ENCODE measurements at places on chromosomes 1 and 21.
A peak's percentile ranks its signal among the peaks of the same experiment; 100 is the strongest.

GRCh38 chr1:219945795-219946194 is 17.4 kb upstream of the SLC30A10 start:
- DNase-seq: no peak

- DNase-seq: no peak
Measured at GRCh38 chr1:42947965-42948732, 10.5 kb downstream of the SLC2A1 start.

GRCh38 chr1:76185207-76185606 is 110.7 kb downstream of the ST6GALNAC3 start:
- DNase-seq: no peak

DNA sequence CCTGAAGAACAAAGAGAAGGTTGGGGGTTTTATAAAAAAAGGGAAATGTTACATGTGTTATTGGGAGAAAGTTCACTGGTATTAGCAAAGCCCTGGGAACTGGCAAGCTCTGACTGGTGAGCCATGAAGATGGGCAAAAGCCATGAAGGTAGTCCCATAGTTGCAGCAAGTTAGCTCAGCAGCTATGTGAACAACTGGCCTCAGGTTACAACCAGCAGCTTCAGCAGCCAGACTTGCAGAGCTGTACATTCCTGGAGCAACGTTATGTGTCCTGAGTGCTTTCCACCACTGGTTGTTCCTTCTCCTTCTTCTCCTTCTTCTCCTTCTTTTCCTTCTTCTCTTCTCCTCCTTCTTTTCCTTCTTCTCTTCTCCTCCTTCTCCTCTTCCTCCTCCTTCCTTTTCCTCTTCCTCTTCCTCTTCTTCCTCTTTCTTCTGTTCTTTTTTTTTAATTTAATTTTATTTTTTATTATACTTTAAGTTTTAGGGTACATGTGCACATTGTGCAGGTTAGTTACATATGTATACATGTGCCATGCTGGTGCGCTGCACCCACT is 56.1 kb upstream of the TLR5 start:
- no peak for DNase-seq

GRCh38 chr1:93623875-93624274 is 57.8 kb downstream of the BCAR3 start:
- DNase-seq: no peak

- no peak for DNase-seq
Measured at GRCh38 chr1:35201631-35202030, 8.7 kb upstream of the SFPQ start.

DNA sequence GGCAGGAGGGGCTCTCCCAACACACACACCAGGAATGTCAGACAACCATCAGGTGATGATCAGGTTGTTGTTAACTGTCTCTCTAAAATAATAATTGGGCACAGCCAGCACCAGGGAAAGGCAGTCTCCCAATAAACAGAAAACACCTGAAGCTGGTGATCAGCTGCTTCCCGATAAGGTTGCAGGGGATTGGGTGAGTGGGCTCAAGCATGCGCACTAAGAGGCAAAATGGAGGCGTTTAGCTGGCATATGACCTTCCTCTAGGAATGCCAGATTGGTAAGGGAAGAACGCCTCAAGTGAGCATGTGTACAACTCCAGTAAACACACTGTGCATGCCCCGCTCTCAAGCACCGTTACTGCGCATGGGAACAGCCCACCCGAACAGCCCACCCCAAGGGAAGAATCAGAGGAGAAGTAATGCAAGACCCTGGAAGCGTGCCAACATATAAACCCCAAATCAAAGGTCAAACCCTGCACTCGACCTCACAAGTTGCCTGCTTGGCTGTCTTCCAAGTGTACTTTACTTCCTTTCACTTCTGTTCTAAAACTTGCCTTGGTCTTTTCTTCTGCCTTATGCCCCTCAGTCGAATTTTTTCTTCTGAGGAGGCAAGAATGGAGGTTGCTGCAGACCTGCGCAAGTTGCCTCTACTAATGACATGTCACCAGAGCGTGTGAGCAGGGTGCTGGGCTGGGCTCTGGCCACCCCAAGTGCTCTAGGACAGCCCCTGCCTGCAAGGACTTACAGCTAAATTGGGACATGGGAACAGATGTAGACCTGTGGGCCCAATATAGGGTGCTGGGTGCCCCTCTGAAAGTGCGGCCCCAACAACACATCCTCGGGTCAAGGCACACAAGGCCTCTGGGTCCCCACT is 200.8 kb downstream of the RHOU start:
- no peak for DNase-seq

DNA sequence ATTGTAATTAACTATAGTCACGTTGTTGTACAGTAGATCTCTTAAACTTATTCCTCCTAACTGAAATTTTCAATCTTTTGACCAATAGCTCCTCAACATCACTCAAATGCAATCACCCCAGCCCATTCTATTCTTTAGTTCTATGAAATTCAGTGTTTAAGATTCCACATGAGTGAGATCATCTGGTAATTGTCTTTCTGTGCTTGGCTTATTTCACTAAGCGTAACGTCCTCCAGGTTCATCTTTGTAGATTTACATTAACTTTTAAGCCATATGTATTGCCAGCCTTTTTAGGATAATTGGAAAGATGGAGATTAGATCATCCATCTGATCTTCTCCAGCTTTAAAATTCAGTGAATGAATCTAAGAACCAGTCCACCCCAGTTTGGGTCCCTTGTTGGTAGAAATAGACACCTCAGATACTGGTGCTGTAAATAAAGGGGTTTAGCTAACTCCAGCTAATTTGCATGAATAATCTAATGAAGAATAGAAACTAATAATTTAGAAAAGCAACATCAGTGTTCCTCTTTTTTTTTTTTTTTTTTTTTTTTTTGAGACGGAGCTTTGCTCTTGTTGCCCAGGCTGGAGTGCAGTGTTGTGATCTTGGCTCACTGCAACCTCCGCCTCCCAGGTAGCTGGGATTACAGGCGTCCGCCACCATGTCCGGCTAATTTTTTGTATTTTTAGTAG is 7.0 kb downstream of the S100A10 start:
- no peak for DNase-seq

DNA sequence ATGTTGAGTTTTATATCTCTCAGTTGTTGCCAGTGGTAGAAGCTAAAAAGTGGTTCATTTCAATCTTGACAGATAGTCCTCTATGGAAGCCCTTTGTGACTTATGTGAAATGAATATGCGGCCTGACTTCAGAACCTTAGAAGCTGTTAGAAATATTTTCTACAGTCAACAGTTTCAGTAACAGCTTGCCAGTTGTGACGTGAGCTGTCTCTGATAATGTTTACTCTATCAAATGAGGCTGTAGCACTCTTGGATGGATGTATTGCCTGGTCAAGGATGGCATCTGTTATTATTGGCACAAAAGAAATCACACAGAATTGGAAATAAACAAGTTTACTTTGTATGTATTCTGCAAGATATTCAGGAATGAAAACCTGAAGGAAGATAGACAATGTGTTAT is 31.9 kb downstream of the SNX7 start:
- no peak for DNase-seq

GRCh38 chr1:224219011-224219611 is 36.1 kb downstream of the DEGS1 start:
- no peak for DNase-seq

DNA sequence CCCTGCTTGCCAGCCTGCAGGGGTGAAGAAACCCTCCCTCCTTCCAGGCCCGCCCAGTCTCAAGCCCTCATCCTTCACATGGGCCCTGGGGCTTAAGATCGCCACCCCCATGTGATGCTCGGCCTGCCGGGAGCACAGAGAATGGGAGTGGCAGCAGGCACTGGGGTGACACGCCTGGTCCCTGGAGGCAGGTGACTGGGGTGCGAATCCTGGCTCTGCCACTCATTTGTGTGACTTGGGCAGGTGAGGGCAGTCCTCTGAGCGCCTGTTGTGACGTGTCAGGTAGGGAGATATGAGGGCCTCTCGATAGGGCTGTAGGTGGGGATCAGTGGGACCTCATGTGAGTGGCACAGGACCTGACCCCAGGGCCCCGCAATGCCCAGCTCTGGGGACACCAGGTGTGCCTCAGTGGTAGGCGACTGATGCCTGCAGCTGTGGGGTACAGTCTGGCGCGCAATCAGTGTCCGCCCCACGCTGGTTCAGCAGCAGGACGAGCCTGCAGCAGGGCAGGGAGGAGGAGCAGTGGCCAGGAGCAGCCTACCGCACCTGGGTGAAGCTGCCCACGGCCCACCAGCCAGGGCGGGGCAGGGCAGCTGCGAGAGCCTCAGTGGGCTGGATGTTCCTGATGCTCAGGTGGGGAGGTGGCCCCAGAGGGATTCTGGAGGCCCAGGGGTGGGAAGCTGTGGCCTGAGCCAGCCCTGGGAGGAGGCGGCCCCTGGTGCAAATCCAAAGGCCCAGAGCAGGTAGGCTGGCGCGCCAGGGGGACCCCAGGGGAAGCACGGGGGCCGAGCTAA is 6.2 kb downstream of the SH2D5 start:
- DNase-seq: no peak

GRCh38 chr1:234842726-234843641 is 233.0 kb upstream of the IRF2BP2 start:
- DNase-seq: peak; percentile 44

DNA sequence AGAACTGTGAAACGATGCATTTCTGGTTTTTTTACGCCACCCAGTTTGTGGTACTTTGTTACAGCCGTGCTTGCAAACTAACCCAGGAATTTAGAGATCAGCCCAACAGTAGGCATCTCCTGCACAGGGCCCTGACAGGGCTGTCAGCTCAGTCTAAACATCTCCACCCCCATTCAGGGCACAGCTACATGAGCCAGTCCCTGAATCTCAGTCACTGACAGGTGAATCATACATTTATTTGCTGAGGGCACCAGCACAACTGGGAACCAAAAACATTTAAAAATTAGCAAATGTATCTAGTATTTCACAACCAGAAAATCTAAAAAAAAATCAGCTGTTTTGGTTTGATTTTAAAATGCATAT is 30.7 kb downstream of the PRDX6 start:
- no peak for DNase-seq

DNA sequence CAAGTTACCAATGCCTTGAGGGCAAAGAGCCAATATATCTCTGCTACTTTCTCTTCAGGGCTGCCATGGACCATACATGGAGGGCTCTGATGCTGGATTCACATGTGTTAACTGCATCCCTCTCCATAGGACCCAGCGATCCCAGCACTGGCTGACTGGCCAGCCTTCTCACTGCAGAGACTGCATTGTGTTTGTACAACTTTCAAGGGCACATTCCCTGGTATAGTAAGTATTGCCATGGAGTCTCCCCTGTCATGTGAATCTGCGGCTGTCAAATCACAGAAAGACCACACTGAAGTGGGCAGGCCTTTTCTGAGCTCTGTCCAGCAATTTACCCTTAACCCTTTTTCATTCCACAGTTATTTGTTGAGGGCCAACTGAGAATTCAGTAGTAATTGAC is 449.8 kb downstream of the OMA1 start:
- DNase-seq: no peak

- no peak for DNase-seq
Measured at GRCh38 chr1:186152620-186153239, 222.3 kb downstream of the TPR start.

- no peak for DNase-seq
Measured at GRCh38 chr1:61318319-61319125, 236.2 kb downstream of the NFIA start.

GRCh38 chr21:30541764-30542163 is at the start of gene KRTAP19-6:
TSS of gene KRTAP19-6 (minus strand) at chr21:30541864. CDS start at chr21:30541833, 31 bp downstream.
- DNase-seq: no peak

DNA sequence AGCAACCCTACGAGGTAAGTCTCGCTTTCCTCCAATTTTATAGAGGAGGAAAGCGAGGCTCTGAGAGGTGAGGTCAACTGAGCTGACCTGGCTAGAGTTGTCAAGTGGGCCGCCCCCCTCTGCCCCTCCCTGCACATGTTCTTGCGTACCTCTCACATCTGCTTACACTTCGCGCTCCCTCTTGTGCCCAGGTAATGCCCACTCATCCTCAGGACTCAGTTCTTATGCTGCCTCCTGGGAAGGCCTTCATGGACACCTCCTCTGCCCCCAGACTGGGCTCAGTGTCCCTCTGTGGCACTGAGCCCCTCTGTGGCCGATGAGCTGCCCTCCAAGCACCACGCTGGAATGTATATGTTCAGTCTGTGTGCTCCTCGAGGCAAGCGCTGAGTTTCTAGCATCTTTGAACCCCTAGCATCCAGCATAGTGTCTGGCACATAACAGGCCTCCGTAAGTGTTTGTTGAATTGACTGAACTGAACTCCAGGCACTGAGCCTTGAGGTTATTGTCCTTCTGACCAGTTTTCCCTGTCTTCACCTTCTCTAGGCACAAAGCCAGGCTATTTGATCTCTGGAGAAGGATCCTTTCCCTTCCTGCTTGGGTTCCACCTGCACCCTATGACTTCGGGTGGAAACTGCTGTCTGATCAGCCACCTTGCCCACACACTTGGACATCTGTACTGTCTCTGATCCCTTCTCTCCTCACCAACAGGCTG is 13.5 kb downstream of the MOV10 start:
- DNase-seq: no peak

GRCh38 chr21:39774227-39774626 is 29.2 kb downstream of the IGSF5 start:
- no peak for DNase-seq

DNA sequence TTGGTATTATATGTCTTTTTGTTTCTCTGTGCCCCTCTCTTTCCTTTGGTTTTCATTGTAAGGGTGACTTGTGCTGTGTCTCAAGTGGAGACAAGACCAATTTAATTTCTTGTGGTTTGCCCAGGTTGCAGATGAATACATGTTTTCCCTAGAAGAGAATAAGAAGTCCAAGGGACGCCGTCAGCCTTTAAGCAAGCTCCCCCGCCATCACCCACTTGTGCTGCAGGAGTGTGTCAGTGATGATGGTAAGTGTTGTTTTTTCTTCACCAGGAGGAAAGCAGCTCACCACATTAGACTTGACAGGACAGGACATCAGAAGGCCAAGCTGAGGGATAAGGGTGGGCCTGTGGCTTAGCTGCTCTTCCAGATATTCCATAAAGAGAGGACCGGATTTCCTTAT is 23.8 kb upstream of the ST3GAL3 start:
- no peak for DNase-seq

GRCh38 chr1:63743781-63744180 is 30.0 kb upstream of the ROR1 start:
- DNase-seq: no peak

- DNase-seq: no peak
Measured at GRCh38 chr1:240691909-240692705, 80.2 kb upstream of the GREM2 start.

DNA sequence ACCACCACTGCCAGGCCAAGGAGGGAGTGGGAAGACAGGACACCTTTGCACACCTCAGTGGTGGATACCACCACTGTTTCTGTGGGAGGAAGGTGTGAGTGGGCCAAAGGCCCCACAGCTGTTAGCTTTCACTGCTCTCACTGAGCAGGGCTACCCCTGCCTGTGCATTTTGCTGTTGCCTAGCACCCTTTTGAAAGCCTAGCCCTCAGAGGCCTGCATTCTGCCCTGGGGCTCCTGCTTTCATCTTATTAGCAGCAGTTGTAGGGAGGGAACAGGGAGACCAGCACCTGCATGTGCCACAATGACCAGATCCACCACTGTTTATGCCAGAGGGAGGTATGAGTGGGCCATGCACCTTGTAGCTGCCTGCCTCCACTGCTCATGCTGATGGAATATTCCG is 110.9 kb upstream of the C21orf91 start:
- DNase-seq: no peak

DNA sequence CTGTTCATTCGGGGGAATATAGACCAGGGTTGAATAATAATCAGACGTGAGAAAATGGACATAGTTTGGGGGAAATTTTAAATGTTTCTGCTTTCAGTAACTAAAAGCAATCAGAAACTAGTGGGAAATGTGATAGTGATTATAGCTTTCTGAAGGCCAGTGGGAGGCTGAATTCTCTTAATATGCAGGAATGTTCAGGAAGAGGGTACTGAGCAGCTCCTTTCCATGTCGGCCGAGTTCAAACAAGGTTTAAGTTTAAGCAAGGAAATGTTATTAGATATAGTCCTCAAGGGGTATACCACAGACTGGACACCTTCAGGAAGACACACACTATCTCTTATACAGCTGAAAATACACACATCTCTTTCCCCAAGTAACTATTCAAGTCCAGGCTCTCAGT is 105.5 kb downstream of the HHAT start:
- no peak for DNase-seq
